ENCODE measurements at places on chromosomes 11 and 22.
A peak's percentile ranks its signal among the peaks of the same experiment; 100 is the strongest.

DNA sequence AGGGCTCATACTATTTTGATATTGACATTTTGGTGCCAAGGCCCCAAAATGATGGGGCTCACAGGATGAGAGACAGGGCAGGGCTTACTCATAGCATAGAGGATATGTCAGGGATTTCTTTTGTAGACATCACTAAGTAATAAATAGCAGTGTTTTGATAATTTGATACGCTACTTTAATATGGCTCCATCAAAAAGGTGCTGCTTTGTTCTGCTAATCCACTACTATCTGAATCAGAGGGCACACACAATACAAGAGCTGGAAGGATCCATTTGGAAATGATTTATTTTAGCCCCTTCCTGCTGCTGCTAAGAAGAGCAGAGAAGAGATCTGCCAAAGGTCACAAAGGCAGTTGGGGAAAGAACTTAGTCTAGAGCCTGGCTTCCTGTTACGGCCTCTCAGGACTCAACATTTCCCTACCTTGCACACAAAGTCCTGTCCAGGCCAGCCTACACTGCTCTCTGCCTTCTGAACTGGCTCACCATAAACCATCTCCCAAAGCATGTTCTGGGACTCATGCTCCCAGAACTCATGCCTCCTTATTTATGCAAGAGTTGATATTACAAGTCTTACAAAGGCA is 261.3 kb upstream of the ARHGAP20 start:
- no peak for DNase-seq

DNA sequence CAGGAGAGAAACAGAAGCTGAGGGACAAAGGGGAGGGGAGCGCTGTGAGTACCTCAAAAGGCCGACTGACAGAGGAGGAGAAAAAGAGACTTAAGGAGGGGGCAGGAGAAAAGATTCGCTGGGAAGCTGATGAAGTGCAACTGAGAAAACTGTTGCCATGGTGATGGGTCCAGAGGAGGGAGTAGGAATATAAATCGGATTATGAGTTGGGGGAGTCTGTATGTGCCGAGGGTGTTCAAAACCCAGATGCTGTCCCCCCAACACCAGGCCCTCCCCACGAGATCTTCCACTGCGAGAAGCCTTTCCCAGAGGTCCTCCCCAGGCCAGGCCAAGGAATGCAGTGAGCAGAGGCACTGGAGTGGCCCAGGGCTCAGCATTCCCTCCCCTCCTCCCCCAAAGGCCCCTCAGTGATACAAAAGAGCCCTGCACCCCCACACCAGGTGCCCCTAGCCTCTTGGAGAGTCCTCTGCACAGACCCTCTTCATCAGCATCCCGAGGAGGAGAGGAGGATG is 13.7 kb upstream of the BCL9L start:
- no peak for DNase-seq

GRCh38 chr11:111819829-111820237 is 51.5 kb downstream of the ALG9 start:
- DNase-seq, result no peak

DNA sequence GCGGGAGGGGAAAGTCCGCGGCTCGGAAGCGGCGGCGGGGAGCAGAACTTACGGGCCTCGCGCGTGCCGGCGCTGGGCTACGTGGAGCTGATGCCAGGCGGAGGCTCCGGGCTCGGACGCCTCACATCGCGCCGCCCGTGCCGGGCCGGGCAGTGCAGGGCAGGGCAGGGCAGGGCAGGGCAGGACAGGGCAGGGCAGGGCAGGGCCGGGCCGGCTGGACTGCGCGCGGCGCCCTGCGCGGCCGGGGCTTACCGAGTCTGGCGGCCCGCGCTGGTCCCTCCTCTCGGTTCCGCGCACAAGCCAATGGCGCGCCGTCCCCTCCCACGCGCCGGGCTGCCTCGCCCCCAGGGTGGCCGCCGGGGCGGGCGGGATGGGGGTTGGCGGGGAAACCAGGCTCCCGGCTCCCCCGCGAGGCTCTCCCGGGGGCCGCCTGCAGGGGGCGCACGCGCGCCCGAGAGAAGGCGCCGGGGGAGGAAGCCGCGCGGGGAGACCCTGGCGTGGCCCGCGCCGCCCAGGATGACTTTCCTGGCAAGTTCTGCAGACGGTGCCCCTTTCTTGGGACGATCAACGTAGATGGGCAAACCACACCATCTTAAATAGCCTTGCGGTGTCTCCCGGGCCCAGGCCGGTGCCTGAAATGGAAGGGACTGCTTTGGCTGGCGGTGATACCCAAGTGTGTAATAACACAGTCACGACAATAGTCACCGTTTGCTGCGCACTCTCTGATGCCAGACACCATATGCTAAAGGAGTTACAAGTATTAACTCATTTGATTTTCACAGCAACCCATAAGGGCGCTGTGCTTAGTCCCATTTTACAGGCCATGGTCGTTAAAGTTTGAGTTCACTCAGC is at the start of gene TP53I11:
Gene TP53I11 (minus strand): TSS at position 259 of the 852 bp plus-strand sequence. CDS start 12,548 bp downstream, outside the sequence.
- DNase-seq, result peak; percentile 65

GRCh38 chr11:35146074-35146521 is 7.1 kb downstream of the CD44 start:
- peak; percentile 89 for DNase-seq

- no peak for DNase-seq
Measured at GRCh38 chr11:129894278-129895125, 876 bp downstream of the NFRKB start.
